NCI-H187 (cell line): ENCODE measurements at places on chromosomes 11 and 22.

GRCh38 chr11:19455731-19456130, 215.0 kb upstream of the E2F8 start:
- no peak for DNase-seq

DNA sequence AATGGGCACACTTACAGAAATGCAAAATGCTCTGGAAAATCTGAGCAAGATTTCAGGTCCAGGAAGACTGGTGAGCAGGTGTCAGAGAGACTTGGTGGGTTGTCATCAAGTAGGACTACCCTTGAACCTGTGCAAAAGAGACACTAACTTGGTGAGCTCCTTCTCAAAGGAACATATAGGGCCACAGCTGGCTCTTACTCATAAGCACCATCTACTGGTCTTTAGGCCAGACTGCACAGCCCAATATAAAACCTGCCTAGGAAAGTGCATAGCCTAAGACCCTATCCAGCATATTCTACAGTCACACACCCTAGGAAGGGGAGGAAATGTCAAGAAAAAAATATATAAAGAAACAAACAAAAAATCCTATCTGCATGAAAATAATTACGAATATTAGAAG, 18.2 kb upstream of the OR10W1 start:
- DNase-seq: no peak

GRCh38 chr11:40683010-40683409, 776.4 kb downstream of the LRRC4C start:
- DNase-seq: no peak

DNA sequence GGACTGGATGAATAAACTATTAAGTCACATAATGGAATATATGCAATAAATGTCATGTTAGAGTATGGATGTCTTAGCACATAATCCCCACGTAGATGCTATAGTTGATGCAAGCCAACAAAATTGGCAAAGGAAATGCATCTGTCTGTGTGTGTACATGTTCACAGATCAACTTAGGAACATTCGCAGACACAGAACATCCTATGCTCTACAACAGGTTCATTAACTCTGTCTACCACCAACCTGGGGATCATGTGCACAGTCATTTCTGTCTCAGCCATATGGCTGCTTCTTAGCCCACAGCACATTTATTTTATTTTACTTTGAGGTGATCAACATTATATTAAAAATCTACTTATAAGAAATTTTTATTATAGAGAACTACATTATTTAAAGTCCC, 4.9 kb downstream of the MSANTD4 start:
- DNase-seq: no peak

GRCh38 chr22:17106785-17107546, 14.2 kb downstream of the TMEM121B start:
- DNase-seq: no peak

GRCh38 chr22:24486501-24486921, 8.6 kb upstream of the UPB1 start:
- DNase-seq: no peak

DNA sequence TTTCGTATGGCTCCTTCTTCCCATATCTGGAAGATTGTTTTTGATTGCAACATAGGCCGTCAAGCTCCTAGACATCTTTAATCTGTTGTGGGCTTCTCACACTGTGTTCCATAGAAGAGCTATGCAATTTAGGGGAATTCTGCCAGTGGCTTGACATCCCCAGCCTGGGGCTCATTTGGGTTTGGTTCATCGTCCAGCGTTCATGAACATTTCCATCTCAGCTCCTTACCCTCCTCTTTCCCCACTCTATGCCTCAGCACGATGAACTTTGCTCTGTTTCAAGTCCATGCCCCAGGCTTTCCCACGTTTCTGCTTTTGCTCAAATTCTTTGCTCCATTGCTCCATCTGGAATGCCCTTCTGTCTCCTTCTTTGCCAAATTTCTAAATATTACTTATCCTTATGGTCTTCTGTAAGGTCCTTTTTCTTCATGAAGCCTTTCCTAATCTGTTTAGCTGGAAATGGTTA, 26.1 kb upstream of the CLMP start:
- no peak for DNase-seq

GRCh38 chr11:132658696-132659095, 873.6 kb downstream of the OPCML start:
- DNase-seq: no peak

GRCh38 chr11:79237703-79238102, 203.1 kb downstream of the TENM4 start:
- no peak for DNase-seq

DNA sequence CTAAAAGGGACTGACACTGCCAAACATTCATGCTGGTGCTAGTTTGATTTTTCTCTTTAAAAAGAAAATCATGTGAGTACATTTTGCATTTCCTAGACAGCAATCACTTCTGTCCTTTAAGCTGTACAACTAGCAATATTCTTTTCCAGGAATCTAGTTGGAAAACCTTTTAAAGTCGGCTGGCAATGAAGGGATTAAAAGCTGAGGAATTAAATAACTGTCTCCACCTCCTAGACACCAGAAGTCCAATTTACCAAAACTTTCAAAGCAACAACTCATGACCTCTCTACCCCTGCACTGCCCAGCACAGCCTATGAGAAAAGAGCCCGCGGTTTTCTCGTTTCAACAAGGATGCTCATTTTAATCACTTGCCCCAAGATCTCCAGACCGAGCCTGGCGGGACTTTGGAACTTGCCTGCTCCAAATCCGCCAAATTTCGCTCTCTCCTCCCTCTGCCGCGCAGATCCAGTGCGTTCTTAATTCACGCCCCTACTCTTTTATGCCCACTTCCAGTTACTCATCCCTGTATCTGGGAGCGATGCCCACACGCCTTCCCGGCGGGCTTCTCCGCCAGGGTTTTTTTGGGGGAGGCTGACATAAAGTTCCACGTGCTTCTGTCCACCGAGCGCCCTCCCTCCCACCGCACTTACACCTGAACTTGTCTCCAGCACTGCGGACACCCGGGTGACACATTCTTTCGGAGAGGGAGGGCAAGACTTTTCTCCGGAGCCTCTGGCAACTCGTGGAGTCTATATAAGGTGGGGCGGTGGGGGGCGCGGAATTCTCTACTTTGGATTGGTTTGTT, 2.5 kb downstream of the MPPED2 start:
- DNase-seq: no peak

DNA sequence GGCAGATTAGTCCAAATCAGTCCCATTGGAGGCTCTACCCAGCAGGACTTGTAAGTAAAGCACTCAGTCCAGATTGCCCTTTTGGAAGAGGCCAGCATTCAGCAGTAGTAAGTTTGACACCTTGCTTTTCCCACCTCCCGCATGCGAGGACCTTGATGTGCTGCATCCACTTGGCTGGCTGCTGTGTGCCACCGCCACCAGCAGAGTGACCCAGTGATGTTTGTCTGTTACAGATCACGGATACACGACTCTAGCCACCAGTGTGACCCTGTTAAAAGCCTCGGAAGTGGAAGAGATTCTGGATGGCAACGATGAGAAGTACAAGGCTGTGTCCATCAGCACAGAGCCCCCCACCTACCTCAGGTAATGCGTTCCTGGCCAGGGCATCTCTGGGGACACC, 6.6 kb downstream of the SMARCB1 start:
- no peak for DNase-seq

DNA sequence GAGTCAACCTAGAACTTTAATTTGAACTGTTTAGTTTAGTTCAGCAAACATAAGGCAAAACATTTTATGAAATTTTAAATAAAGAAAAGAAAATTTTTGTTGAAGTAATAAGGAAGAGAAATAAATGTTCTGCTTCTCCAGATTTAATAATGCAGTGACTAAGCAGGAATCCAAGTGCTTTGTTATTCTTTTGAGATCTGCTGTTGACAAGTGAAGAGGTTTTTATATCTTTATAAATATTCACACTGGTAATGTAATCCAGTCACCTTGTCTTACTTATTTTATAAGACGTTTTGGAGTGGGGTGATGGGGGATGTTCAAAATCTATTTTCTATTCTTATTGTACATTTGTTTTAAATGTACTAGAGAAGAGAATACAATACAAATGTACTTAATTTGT, 725.9 kb upstream of the CCDC179 start:
- no peak for DNase-seq

GRCh38 chr11:66116576-66117361, 46.7 kb downstream of the PACS1 start:
- DNase-seq: no peak

GRCh38 chr11:113789675-113790320, 10.2 kb downstream of the CLDN25 start:
- DNase-seq: no peak

GRCh38 chr11:6223854-6224253, 10.6 kb downstream of the FHIP1B start:
- no peak for DNase-seq
